ENCODE measurements at places on chromosomes 7 and 10.
A peak's percentile ranks its signal among the peaks of the same experiment; 100 is the strongest.

DNA sequence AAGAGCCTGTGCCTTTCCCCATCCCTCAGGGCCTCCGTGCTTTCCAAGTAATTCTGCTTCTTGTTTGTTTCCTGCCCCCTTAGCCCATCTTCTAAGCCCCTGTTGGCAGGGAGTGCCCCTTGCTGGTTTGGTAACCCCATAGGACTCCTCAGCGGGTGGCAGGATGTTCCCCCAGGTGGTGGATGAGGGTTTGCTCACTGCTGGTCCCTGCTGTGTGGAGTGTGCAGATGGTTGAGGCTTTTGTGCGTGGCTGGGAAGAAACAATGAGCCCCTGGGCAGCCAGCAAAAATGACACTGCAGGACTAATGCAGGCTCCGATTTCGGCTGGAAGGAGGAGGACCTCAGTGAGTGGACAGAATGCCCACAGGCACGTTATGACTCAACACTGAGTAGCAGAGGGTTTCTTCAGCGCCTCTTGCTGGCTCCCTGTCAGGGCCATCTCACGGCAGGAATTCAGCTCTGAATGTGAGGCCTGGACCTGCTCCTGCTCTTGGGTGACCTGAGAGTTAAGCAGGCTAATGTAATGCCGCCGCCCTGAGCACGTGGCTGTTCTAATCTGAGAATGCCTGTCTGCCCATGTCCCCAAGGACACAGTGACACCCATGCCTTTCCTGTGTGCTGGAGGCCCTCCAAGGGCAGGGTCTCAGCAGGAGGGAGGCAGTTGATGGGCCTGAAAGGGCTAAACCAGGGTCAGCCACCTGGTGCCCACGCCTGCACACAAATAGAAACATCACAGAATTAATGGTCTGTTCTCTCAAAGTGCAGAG lies 16.6 kb downstream of the BAG3 start:
- peak; percentile 88 for DNase-seq

DNA sequence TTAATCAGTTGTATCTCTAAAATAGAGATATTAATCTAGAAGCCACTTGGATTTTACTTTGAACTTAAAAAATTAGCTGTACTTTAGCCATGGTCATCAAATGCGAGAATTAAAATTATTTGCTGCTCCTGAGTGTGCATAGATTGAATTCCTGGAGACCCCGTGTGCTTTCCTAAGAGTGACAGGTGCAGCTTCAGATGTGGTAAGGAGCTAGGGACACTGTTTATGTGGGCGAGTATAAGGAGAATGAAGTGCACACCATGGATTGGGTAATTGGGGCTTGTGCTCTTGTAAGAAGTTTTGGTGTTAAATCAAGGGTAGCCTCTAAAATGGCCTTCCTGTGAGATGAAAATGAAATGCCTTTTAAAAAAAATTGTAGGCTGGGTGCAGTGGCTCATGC lies 9.8 kb downstream of the PLCE1 start:
- no peak for DNase-seq

GRCh38 chr10:29949411-29950011 lies 109.9 kb downstream of the JCAD start:
- DNase-seq: no peak

- DNase-seq: no peak
These were observed 127.8 kb downstream of the ALOX5 start for GRCh38 chr10:45501791-45502190.

DNA sequence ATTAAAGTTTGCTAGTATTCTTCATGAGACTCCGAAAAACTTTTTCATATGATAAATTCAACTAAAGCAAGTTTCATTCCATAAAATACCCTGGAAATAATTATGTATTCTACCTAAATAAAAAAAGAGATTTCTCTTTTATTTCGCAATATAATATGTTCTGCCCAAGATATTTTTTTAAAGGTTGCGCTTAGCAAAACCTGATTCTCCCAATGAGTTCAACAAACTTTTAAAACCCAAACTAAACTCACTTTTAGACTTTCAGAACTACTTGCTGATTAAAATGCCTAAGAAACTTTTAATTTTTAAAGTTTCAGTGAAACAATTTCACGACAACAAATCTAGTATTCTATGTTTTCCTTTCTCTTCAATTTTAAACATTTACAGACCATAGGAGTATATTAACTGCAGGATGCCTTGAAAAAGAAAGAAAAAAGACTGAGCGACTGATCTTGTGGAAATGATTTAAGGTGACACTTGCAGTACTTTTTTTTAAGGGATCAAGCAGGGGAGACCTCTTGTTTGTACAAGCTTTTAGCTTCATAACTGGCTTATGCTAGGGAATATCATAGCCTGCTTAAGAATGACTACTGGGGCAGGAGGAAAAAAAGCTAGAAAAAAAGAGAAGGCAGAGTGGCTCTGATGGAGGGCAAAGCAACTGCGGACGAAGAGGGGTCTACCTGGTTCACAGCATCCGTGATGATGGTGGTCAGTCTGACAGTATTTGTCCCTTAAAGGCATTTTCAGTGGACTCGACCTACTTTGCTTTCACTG lies 1.5 kb downstream of the ZNF800 start:
- DNase-seq: no peak

GRCh38 chr7:37683246-37684120 lies at the start of gene GPR141:
TSS of gene GPR141 (plus strand) at chr7:37683766. CDS start at chr7:37740394, 56,628 bp downstream.
- no peak for DNase-seq

DNA sequence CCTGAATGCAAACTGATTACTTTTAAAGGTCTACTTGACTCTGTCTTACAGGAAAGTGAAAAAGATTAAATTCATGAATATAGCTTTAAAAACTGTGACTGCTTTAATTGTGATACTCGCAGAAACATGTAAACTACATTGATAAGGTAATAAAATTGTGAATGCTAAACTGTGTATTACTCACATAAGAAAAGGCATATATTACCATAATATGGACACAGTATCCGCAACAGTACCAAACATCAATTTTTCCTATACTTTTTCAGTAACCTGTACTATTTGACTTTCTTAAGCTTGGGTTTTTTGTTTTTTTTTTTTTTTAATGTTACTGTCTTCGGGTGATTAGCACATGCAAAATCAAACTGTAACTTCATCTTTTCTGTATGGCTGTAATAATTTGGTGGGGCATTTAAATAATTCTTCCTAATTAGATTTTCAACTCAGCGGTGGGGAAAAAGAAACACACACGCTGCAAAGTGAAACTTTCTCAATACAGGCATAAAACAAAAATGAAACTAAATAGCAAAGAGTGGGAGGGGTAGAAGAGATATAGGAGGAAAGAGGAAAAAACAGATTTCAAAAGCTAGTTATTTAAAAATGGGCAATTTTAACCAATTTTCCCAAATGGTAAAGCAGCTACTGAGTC lies 23.2 kb downstream of the NT5C3A start:
- DNase-seq: no peak

GRCh38 chr7:141891336-141891735 lies 24.9 kb upstream of the OR9A4 start:
- DNase-seq: no peak

DNA sequence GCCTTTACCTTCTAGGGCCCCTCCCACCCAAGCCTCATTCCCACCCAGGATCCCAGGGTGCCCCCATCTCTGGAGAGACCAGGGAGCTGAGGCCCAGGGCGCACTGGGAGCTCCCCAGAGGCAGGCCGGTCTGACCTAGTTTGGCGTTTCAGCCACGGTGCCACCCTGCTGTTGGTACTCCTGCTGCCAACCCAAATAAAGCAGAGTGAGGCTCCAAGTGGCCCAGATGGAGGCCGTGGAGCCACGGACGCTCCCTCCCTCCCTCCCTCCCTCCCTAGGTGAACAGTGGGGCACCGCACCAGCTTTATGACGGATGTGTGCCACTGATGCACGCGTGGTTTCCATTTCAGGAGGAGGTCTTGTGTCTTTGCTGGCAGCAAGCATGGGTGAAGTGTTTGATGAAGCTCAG lies 1.8 kb downstream of the INPP5A start:
- peak; percentile 50 for DNase-seq

- no peak for DNase-seq
These were observed 26.9 kb downstream of the CRHR2 start for GRCh38 chr7:30655096-30655970.

GRCh38 chr7:33062023-33062781 lies at the start of gene NT5C3A:
TSS of gene NT5C3A (minus strand) at chr7:33062776. CDS start at chr7:33062705, 71 bp downstream.
- DNase-seq: no peak
